ENCODE measurements at places on chromosomes 1 and 21.

DNA sequence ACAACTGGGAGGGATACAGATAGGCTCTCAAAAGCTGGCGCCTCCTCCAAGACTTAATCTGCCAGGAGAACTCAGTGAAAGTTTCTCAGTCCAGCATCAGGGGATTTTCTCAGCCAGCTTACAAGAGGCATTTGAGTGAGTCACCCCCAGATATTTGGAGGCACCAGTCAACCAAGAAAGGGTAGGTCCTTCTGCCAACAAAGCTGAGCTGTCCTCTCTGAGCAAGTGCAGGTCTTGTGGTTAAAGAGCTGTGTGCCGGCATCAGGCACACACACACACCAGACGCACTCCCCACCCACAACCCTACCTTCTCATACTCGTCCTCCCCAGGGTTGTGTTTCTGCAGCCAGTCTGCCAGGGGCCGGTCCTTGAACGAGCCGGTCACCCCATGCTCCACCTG, 27.0 kb upstream of the PPP1R15B start:
- no peak overlapping the region for H3K27ac ChIP-seq
- peaks cover 55% of the 10 kb centered on the region for H3K36me3 ChIP-seq
- no peak for DNase-seq
- H3K4me1 ChIP-seq = no peaks in the 10 kb centered on the region
- H3K27me3 ChIP-seq = no peaks in the 10 kb centered on the region
- no peak overlapping the region for H3K4me3 ChIP-seq

- H3K4me1 ChIP-seq = no peaks in the 10 kb centered on the region
- H3K27me3 ChIP-seq = no peaks in the 10 kb centered on the region
- H3K27ac ChIP-seq = no peak overlapping the region
- no peaks in the 10 kb centered on the region for H3K36me3 ChIP-seq
Observed at GRCh38 chr1:5296095-5296494, 641.7 kb downstream of the AJAP1 start.

DNA sequence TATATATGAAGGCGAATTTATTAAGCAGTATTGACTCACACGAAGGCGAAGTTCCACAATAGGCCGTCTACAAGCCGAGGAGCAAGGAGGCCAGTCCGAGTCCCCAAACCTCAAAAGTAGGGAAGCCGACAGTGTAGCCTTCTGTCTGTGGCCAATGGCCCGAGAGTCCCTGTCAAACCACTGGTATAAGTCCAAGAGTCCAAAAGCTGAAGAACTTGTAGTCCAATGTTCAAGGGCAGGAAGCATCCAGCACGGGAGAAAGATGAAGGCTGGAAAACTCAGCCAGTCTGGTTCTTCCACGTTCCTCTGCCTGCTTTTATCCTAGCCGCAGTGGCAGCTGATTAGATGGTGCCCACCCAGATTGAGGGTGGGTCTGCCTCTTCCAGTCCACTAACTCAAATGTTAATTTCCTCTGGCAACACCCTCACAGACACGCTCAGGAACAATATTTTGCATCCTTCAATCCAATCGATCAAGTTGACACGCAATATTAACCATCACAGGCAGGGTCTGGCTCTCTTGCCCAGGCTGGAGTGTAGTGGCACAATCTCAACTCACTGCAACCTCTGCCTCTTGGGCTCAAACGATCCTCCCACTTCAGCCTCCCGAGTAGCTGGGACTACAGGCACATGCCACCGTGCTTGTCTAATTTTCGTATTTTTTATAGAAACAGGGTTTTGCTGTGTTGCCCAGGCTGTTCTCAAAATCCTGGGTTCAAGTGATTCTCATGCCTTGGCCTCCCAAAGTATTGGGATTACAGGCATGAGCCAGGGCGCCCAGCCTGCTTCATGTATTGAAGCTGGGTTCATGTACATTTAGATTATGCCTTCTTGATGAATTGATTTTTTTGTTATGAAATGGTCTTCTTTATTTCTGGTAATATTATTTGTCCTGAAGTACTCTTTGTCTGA, 85.3 kb downstream of the DHRS3 start:
- no peaks in the 10 kb centered on the region for H3K36me3 ChIP-seq
- no peak for DNase-seq
- no peaks in the 10 kb centered on the region for H3K27me3 ChIP-seq
- H3K27ac ChIP-seq = no peak overlapping the region
- no peaks in the 10 kb centered on the region for H3K4me1 ChIP-seq

- H3K36me3 ChIP-seq = no peaks in the 10 kb centered on the region
- no peaks in the 10 kb centered on the region for H3K27me3 ChIP-seq
- no peak for DNase-seq
Observed at GRCh38 chr1:44676484-44677200, 2.1 kb downstream of the ARMH1 start.

GRCh38 chr1:24930260-24931145, at the start of gene RUNX3:
Gene RUNX3, minus strand, starts transcription at chr1:24930276. Its CDS starts 408 bp downstream, at chr1:24929868.
- peaks cover 57% of the 10 kb centered on the region for H3K4me1 ChIP-seq
- H3K27me3 ChIP-seq = no peaks in the 10 kb centered on the region
- peaks cover 16% of the 10 kb centered on the region for H3K36me3 ChIP-seq

DNA sequence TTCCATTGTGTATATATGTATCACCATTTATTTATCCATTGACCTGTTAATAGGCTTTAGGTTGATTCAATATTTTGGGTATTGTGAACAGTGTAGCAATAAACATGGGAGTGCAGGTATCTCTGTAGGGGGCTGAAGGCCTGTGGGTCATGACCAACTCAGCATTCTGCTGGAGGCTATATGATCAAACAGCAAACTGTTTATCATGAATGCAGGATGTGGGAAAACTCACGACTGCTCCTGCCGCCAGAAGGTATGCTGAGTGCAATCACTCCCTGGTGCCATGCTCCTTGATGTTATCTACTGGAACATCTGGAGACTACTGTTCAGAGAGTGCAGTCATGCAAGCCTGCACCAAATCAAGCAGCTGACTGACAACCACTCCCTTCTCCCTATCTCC, 275.2 kb downstream of the COL11A1 start:
- H3K4me1 ChIP-seq = no peaks in the 10 kb centered on the region
- no peak overlapping the region for H3K4me3 ChIP-seq
- DNase-seq = no peak
- no peaks in the 10 kb centered on the region for H3K27me3 ChIP-seq
- no peak overlapping the region for H3K27ac ChIP-seq

DNA sequence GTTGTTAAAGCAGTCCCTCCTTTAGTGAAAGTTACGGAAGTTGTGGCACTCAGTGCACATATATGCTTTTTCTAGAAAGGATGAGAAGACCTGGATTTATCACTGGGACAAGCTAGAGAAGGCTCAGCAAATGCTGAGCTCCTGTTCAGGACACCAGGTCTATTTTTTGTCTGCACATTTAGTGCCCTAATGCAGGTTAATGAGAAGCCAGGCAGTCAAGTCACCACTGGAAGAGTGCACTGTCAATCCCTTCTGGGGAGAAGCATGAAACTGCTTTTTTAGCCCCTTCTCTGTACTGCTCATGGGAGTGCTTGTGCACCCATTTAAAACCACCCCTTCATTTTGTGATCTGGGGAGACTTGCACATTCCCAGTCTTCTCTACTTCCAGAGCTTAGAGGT, 624.1 kb upstream of the USP24 start:
- no peaks in the 10 kb centered on the region for H3K36me3 ChIP-seq
- no peaks in the 10 kb centered on the region for H3K4me1 ChIP-seq
- DNase-seq = no peak
- no peak overlapping the region for H3K27ac ChIP-seq
- H3K27me3 ChIP-seq = no peaks in the 10 kb centered on the region
- H3K4me3 ChIP-seq = no peak overlapping the region

DNA sequence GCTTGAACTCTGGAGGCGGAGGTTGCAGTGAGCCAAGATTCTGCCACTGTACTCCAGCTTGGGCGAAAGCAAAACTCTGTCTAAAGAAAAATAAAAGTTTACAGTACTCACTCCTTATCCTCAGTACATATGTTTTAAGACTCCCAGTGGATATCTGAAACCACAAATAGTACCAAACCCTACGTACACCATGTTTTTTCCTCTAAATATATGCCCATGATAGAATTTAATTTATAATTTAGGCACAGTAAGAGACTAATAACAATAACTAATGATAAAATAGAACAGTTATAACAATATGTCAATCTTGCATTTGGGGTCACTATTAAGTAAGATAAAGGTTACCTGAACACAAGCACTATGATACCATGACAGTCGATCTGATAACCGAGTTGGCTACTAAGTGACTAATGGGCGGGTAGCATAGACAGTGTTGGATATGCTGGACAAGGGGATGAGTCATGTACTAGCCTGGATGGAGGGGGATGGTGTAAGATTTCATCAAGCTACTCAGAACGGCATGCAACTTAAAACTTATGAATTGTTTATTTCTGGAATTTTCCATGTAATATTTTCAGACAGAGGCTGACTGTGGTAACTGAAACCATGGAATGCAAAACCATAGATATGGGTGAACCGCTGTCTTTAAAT, 43.7 kb downstream of the ST7L start:
- no peaks in the 10 kb centered on the region for H3K27me3 ChIP-seq
- no peaks in the 10 kb centered on the region for H3K4me1 ChIP-seq

DNA sequence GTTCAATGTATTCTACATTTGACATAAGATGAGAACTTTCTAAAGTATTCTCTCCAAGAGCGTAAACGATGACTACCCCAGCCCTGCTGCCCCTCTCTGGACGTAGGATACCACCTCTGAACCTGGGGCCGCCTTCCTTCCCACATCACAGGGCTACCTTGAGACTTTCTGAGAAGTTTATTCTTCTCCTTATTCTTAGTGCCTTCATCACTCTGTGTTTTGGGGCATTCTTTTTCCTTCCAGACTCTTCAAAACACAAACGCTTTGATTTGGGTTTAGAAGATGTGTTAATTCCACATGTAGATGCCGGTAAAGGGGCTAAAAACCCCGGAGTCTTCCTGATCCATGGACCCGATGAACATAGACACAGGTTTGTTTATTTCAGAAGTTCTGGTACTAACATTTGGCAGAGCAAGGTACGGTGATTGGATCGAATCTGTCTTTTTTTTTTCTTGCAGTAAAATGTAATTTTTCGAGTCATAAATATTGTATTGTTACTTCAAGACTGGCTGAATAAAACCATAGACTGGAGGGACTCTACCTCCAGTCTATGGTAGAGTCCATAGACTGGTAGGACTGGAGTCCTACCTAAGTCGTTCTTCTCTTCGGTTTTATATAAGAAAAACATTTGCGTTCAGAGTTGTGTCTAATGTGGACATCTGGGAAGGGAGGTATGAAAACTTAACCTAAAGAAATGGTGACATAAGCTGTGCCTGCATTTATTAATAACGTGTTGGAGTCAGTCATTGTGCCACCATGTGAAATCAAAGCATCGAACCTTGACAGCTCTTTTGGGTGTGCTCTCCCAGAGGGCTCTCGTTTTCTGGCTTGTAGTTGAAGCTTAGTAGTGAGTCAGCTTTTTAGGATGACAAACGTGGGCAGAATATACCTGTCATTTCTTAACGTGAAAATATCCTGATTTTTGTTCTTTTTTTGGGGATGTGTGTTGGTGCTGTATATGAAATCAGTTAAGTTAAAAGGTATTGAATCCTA, 1.2 kb downstream of the MAN1A2 start:
- no peaks in the 10 kb centered on the region for H3K36me3 ChIP-seq
- H3K27me3 ChIP-seq = no peaks in the 10 kb centered on the region
- peak overlapping the region; percentile 92 for H3K4me3 ChIP-seq
- peak; percentile 62 for DNase-seq
- H3K27ac ChIP-seq = peak overlapping the region; percentile 90

DNA sequence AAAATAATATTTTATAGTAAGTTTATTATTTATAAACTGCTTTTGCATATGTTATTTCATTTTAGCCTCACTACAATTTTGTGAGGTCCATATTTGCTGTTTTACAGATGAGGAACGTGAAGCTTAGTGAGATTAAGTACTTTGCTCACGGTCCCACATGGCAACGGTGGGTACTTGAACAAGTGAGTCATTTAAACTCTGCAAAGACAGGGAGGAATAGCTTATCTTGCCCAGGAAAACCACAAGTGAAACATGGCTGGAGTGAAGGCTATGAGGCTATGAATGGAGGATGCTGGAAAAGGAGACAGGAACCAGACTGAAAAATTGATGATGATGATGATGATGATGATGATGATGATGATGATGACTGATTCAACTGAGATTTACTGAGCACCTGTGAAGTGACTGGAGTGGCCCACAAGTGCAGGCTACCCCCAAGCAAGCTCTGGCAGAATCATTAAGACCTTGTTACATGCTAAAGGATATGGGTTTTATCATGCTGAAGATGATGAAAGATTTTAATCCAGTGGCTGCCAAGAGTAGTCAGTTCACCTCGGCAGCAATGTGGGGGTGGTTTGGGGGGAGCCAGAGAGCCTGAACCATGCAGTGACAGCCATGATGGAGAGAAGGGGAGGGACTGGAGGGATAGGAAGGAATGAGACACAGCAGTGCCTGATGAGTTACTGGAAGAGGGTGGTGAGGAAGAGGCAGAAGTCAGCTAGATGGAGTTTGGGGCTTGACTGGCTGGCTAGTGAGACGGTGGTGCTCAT, 1.4 kb upstream of the ABCA4 start:
- H3K27ac ChIP-seq = no peak overlapping the region
- H3K36me3 ChIP-seq = no peaks in the 10 kb centered on the region
- H3K4me1 ChIP-seq = no peaks in the 10 kb centered on the region
- H3K4me3 ChIP-seq = no peak overlapping the region
- peaks cover 5% of the 10 kb centered on the region for H3K27me3 ChIP-seq

- peaks cover 6% of the 10 kb centered on the region for H3K27me3 ChIP-seq
- DNase-seq = no peak
- H3K4me3 ChIP-seq = no peak overlapping the region
- no peaks in the 10 kb centered on the region for H3K4me1 ChIP-seq
- H3K36me3 ChIP-seq = no peaks in the 10 kb centered on the region
Observed at GRCh38 chr1:31523012-31523411, 53.3 kb upstream of the TINAGL1 start.

- H3K36me3 ChIP-seq = no peaks in the 10 kb centered on the region
- H3K27me3 ChIP-seq = no peaks in the 10 kb centered on the region
- H3K4me1 ChIP-seq = no peaks in the 10 kb centered on the region
- no peak overlapping the region for H3K4me3 ChIP-seq
- no peak for DNase-seq
Observed at GRCh38 chr1:221392453-221392852, 349.4 kb downstream of the DUSP10 start.

- H3K27ac ChIP-seq = peak within 1 kb of the TSS; percentile 67
- H3K36me3 ChIP-seq = no peaks in the 10 kb centered on the region
- H3K4me1 ChIP-seq = peaks cover 28% of the 10 kb centered on the region
- DNase-seq = peak; percentile 94
Observed at GRCh38 chr1:109113590-109114341, at the start of gene ELAPOR1. Gene ELAPOR1, plus strand, starts transcription at chr1:109114115. Its CDS starts 69 bp downstream, at chr1:109114184.

DNA sequence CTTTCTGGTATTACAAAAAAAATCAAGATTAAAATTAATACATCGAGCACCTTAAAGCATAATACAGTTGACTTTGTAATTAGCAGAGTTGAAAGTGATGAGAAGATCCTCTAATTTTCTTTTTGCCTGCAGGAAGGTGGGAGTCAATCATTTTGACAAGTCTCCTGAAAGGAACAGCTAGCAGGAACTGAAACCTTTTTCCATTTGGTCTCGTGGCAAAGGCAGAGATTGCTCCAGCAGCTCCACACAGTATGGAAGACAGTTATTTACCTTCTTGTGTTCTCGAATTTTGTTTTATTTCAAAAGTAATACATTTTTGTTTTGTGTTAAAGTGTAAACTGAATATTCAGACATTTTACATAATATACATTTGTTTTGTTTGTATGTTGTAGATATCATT, 7.7 kb downstream of the S100PBP start:
- no peak for DNase-seq
- H3K27ac ChIP-seq = no peak overlapping the region
- H3K4me1 ChIP-seq = peaks cover 4% of the 10 kb centered on the region
- H3K27me3 ChIP-seq = no peaks in the 10 kb centered on the region
- no peak overlapping the region for H3K4me3 ChIP-seq

Data from CD4-positive, CD25-positive, alpha-beta regulatory T cell (primary cell).